ENCODE measurements at places on chromosomes 6 and 20. TPM values are rescaled to one million over a fixed set of nuclear protein-coding genes. Genes with fewer than 3 reads are reported as not detected.

DNA sequence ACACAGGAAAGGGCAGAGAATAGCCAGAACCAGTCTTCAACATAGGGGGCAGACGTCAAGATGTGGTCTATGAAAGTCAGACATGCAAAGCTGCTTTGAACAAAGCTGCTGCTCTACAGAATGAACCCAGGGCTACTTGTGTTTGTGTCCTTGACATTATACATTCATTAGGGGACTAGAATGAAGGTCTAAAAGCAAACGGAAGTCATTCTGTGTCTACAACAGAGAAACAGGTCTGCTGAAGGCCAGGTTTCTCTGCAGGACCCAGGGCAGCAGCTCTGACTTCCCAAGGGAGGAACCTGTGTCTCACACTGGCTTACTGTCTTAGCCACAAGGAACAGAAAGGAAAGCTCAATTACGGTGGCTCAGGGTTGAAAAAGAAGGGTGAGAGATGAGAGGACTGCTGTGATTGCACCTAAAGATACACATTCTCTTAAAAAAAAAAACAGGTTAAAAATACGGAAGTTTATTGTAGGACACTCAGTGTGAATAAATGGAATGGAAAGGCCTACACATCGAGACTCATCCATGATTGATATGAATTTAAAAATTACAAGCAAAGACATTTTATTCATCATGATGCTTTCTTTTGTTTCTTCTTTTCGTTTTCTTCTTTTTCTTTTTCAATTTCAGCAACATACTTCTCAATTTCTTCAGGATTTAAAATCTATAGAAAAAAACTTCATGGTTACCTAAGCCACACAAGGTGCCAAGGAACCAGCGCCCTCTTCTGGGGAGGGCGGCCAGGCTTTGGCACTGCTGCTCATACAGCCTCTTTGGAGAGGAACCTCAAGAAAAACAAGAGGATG lies 6.7 kb downstream of the PSMA7 start:
- DNase-seq, result peak; percentile 89

DNA sequence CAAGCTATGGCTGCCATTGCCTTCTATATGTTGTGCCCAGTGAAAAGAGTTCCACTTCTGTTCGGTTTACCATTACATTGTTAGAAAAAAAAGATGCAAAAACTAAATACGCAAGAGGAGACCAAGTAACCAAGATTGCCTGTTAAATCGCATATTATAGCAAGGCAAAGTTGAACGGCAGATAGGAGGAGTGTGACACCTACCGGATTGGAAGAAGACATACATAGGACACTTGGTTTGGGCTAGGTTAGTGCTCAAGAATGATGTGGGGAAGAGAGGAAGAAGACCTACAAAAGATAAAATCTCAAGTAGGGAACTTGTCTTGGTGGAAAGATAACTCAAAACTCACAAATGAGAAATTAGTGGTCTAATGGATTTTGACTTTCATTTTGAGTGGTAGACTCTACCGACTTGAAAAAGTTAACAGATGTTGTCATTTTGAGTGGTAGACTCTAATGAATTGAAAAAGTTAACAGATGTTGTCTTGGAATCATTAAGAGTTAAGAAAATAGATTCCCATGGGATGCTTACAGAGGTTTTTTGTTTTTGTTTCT lies 95.5 kb downstream of the F13A1 start:
- DNase-seq, result no peak

DNA sequence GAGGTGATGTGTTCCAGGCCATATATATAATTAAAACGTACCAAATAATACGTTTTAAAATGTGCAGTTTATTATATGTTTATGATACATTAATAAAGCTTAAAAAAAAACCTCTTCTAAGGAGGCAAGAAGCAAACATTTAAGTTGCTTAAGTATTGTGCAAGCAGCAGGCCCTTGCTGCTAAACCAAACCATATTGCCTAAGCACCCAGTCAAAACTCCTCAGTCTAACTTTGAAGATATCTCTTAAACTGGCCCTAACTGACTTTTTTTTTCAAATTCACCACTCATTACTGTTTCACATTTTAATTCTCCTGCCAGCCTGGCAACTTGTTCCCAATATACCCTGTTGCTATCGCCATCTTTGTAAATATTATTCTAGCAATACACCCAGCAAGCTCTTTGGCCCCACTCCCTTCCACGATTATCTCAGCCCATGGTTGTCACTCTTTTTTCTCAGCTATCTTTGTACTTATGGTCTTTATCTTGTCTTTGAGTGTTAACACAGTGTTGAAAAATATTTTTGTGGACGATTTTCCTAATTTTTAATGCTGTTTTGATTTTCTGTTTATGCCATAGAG lies 60.9 kb downstream of the C6orf58 start:
- no peak for DNase-seq

- DNase-seq, result no peak
Measured at GRCh38 chr6:19906171-19906570, 69.0 kb downstream of the ID4 start.

SLC35B2 gene
- total RNA-seq, result 52.5 TPM

Measured in endodermal cell (in vitro differentiated cells).